ENCODE measurements at places on chromosomes 3 and 15. TPM values are rescaled to one million over a fixed set of nuclear protein-coding genes. Genes with fewer than 3 reads are reported as not detected.

The C15orf62 gene
- 0.21 TPM for total RNA-seq

DNA sequence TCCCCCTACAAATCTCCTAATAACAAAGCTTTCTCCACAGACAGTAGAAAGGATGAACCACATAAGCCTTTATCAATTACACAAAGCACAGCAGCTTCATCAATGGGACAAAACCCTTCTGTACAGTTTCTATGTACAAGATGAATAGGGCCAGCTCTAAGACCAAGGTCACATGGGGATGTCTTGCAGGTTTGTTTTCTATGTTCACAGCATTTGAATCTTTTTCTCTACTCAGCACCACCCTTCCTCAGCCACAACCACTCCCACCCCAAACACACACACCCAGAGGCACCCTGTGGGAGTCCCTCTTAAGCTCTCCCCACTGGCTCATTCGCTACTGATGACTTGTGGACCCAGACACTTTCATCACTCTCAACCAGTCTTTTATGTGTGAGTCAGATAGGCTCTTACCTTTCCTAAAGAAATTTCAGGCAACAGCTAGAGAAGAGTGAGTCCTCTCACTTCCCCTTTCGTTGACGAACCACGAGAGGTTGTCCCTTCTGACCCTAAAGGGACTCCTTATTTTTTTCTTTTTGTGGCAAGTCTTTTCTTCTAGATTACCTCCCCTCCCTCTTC lies 57.9 kb downstream of the ARHGAP31 start:
- DNase-seq = no peak

The GOLGA8K gene
- total RNA-seq = not detected

DNA sequence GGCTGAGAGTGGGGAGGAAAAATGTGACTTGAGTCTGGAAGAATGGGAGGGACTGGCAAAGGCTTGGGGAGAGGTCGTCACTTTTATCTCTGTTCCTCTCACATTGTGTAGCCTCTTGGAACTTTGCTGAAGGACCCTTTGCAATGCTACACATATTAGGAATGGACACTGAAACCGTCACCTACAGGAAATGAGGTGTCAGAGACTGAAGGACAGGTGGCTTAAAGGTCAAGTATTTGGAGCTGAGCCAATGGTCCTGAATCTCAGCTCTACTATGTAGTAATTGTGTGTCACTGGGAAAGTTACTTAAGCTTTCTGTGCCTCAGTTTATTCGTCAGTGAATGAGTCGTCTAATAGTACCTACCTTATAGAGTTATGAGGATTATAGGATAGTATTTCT lies 14.7 kb downstream of the MCTP2 start:
- DNase-seq = no peak

The GOLGA6L9 gene
- total RNA-seq = 1.2 TPM

GRCh38 chr15:91871837-91872236 lies 18.3 kb downstream of the SLCO3A1 start:
- DNase-seq = no peak

The SLMAP gene
- 290 TPM for total RNA-seq

The PLCH1 gene
- total RNA-seq = 0.09 TPM

The ZBBX gene
- not detected for total RNA-seq

DNA sequence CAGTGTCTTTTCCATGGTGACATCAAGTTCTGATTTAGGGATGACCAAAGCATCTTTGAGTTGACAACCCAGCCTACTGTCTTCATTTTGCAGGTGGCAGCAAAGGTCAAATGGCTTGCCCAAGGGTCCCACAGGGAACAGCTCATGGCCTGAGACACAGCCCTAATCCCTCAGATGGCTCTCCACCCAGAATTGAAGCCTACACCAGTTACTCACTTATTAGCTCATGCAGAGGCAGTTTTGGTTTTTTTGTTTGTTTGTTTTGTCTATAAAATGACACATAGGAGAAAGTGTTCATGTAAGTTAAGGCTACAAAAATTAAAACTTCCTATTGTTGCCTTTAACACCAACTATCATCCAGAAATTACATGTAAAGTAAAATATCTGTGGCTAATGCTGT lies 167.9 kb downstream of the OSBPL10 start:
- DNase-seq = no peak

DNA sequence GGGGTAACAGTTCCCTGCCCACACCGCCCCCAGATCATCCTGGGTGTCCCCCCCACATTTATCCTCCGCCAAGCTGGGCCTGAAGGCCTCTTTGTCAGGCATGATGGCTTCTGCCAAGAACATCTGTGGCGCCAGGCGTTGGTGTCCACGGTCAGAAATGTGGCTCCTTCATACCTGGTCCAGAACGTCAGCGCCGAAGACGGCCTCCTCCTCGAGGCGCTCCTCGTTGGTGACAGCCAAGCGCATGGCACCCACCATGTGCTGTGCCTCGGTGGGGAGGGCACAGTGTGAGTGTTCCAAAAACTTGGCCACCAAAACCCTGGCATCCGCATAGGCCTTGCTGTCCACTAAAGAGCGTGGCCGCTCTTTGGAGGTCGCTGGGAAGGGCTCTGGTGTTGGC lies 146.5 kb downstream of the NSMCE3 start:
- DNase-seq = peak; percentile 19

The GPR160 gene
- 2.4 TPM for total RNA-seq

The TP63 gene
- 0.35 TPM for total RNA-seq

- DNase-seq = no peak
Measured at GRCh38 chr3:29764603-29765254, 483.9 kb downstream of the RBMS3 start.

GRCh38 chr3:71057526-71057894 lies 526.0 kb downstream of the FOXP1 start:
- DNase-seq = no peak

The COL6A5 gene
- total RNA-seq = not detected

DNA sequence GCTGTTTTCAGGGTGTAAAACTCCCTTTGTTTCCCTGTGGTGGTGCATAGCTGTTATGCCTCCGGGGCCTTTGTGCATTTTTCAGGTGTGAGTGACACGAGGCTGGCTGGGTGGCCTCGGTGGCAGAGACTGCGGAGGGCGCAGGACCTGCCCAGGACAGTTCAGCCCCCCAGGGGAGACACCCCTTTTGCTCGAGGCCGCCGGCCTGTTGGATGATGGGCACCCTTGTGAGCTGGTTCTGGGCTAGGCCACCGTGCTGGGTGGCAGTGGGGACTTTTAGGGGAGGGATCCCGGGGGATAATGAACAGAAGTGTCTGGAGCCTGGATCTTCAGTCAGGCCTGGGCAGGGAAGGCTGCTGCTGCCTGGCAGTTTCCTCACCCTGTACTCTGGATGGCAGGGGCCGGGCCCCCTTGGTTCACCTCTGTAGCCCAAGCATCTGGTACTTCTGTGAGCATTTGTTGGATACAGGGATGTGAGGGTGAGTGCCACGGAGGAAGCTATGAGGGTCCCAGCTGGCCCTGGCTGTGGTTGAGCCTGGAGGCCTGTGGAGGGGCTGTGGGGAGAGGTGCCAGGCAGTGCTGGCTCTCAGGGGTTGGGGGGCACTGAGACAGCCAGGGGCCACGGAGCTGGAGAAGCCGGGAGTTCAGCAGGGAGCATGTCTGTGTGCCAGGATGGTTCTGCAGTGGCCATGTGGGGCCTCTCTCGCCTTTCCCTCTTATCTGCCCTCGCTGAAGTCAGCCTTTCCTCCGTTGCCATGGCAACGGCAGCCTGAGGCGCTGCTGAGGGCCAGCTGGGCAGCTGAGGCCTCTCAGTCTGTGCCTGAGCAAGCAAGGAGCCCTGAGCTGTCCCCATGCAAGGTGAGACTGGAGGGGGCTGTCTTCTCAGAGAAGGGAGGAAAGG lies 49.0 kb downstream of the KY start:
- DNase-seq = no peak

The TMOD2 gene
- total RNA-seq = 6.1 TPM

DNA sequence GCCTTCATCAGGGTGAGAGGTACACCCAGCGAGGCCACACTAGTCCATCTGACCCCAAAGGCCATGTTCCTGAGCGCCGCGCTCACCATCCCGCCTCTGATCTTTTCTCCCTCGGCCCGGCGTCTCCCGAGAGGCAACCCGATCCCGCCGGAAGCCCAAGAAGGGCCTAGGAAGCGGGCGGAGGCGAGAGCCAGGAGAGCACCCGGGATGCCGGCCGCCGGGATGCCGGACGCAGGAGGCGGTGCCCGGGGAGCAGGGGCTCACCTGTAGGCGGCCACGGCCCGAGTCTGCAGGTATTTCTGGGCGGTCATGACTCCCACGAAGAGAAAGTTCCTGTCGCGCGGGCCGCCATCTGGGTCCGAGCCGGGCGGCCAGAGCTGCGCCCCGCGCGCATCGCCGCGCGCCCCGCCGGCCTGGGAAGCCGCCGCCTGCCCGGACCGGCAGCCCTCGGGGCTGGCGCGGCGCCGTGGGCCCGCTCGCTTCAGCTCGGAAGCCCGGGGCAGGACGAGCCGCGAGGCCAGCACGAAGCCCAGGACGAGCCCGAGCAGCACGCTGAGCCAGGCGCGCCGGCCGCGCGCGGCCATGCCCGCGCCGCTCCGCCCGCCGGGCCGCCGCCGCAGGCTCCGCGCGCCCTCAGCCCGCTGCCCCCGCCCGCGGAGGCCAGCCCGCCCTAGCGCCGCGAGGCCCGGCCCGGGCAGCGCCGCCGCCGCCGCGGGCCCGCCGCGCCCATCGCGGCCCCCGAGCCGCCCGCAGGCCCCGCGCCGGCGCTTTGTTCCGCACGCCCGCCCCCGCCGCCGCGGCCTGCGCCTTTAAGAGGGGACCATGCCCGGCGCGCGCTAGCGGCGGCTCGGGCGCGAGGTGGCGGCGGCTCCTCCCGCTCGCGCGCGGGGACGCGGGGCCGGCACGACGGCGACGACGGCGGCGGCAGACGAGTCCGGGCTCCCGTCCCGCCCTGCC lies 697 bp downstream of the CHSY1 start:
- DNase-seq = peak; percentile 34

The UROC1 gene
- not detected for total RNA-seq

GRCh38 chr3:39961230-39961629 lies 151.8 kb downstream of the MYRIP start:
- no peak for DNase-seq

The CAMK2N2 gene
- total RNA-seq = not detected

DNA sequence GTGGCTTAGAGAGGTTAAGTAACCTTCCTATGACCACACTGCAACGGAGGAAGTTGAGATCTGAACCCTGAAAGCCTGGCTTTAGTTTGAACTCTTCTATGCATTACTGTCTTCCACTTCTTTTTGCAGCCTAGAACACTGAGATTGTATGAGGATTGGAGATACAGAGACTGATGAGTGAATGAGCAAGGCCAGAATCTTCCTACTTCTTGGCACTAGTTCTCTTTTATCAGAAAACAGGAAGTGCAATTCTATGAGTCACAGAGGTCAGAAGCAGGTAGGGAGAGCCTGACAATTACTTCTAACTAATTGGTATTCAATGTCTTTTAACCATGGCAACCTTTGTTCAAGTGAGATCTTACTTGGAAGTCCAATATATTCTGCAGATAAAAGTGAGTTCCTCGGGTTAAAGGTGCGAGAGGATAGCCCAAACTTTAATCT lies 219.0 kb downstream of the SHQ1 start:
- no peak for DNase-seq

DNA sequence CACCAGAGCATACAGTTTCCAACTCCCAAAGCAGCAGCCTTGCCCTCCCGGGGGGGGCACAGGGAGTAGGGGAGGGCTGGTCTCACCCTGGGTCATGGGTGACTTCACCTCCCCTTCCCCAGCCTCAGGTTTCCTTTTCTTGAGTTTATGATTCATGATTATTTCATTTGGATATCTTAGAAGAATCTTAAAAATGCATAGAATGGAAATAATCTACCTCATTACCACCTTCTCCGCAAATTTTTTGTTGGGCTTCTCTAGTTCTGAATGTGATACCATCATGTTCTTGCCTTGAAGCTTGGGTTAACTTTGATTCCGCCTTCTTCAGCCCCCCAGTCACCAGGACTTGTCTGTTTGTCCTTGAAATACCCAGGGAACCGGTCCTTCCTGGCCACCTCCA lies 148.8 kb upstream of the ROPN1 start:
- DNase-seq = no peak

The STRA6 gene
- 0.14 TPM for total RNA-seq
